NCI-H460 (cell line): ENCODE measurements at places on chromosomes 7 and 10. TPM values are rescaled to one million over a fixed set of nuclear protein-coding genes. Genes with fewer than 3 reads are reported as not detected.

The VAX1 gene
- total RNA-seq = 0.25 and 0.40 TPM in 2 replicates

The FOXI2 gene
- total RNA-seq = not detected in 2 replicates

The ELFN1 gene
- 1.3 and 1.8 TPM in 2 replicates for total RNA-seq

The SFTPA2 gene
- not detected in 2 replicates for total RNA-seq

The GPR146 gene
- total RNA-seq = 0.72 and 1.2 TPM in 2 replicates

The SPDYE16 gene
- not detected in 2 replicates for total RNA-seq

The OPN1SW gene
- not detected in 2 replicates for total RNA-seq

The MALSU1 gene
- total RNA-seq = 100 and 108 TPM in 2 replicates

The FFAR4 gene
- total RNA-seq = not detected in 2 replicates

GRCh38 chr7:82410461-82410860 lies 33.1 kb downstream of the CACNA2D1 start:
- no peak for DNase-seq

DNA sequence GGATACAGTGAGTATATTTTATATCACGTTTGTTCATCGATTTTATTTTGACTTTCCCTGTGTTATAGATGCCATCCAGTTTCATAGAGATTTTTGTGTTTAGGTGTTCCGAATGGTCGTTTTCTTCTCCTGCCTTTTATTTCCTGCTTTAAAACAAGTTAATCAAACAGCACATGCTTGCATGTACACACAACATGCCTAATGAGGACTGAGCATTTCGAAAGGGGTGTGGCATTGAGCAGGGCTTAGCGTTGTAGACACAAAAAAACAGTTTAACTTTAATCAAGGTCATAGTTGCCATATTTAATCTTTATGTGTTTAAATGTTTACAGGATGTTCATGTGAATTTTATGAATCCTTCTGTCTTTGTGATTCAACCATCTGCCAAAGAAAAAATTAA lies 430.5 kb upstream of the GALNT17 start:
- DNase-seq = no peak

DNA sequence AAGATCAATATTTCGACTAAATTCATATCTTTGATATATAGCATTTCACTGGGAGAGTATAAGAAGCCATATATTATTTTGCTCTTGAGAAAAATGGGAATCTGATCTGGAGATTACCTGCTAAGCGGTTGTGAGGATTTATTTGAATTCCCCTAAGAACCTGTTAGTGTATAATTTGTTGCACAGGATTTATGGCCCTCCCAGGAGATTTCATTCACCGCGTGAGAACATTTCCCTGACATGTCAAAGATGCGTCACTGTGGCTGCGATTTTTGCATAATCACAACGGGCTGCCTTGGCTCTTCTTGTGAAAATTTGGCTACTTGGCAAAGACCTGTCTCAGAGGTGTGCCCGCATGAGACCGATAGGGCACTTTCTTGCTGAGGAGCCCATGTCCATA lies 184.7 kb upstream of the PFKP start:
- DNase-seq = no peak

DNA sequence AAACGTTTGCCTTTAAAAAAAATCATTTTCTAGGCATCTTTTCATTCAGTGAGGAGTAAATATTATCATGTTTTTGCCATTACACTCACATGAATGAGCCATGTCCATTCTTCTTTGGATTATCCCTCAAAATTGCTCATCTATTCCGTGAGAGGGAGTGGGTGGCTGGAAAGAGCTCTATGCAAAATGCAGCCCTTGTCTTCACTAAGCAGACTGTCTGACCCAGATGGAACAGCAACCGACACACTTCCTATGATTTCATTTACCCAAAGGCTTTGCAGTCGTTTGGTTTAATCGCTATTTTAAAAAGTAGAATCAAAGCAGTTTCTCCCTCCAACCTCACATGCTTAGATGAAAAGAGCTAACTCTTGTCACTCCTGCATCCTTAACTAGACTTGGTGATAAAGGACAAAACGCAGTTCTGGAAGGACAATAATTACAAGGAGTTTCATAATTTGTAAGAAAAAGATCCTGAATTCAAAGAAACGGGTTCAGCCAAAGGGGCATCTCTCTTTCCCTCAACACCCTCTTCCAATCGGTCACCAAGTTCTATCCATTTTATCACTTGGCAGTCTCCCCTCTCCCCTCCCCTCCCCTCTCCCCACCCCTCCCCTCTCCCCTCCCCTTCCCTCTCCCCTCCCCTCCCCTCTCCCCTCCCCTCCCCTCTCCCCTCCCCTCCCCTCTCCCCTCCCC lies 198.1 kb upstream of the STK17A start:
- no peak for DNase-seq

DNA sequence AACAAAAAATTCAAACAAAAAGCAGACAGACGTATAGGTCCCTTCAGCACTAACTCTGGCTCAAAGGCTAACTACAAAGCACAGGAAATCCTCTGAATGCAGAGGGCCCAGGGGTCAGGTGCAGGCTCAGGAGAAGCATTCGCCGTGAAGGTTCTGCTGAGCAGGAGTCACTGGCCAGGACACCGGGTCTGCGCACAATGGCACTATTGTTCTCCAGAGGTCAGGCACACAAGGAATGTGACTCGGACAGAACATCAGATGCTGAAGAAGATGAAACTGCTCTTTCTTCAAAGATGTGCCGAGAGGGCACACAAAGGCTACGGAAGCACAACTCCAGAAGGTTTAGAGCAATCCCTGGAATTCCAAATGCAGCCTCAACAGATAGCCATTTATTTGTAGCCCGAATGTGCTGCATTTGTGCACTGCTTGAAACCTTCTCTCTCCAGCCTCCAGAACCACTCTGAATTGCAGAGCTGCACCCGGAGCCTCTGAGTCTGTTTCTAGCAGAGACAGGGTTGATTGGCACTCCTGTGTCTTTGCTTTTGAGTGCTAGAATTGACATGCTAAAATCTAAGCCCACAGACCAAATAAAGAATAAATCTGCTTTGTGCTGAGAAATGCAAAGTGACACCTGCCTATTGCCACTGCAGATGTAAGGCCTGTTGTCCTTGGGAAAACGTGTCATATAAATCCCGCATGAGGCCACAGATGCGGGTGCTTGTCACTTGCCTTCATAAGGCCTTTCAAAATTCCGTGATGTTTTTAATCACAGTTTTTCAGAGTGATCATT lies 85.4 kb upstream of the AFAP1L2 start:
- DNase-seq = no peak

DNA sequence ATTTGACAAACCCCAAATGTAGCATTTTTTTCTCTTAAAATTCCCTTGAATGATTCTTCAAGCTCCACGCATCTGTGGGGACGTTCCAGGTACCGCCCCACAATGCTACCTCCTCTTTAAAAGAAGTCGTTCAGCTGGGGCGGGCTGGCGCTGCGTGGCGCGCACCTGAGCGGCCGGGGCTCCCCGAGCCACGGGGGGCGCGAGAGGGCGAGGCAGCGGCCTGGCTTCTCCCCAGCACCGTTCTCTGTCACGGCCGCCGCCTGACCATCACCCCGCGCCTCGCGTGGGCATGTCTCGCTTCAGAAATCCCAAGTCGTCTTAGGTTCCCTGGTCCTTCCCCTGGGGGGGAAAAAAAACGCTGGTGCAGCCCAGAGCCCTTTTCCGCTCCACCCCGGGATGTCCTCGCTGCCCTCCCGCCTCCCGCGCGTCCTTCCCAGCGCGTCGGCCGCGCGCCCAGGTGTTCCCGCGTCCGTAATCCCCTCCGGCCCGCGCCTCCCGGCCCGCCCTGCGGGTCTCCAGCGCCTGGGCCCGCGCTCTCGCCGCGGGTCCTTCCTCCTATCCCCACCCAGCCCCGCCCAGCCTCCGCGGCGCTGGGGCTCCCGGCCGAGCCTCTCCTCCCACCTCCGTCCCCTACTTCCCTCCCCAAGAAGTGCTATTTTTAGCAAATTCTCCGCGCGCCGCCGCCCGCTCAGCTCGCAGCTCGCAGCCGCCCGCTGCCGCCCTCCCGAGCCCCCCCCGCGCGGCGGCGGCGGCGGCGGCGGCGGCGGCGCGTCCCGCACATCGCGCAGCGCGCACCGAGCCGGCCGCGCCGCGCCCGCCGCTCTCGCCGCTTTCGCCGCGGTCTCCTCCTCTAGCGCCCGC lies 58.7 kb upstream of the PRPS1L1 start:
- no peak for DNase-seq

DNA sequence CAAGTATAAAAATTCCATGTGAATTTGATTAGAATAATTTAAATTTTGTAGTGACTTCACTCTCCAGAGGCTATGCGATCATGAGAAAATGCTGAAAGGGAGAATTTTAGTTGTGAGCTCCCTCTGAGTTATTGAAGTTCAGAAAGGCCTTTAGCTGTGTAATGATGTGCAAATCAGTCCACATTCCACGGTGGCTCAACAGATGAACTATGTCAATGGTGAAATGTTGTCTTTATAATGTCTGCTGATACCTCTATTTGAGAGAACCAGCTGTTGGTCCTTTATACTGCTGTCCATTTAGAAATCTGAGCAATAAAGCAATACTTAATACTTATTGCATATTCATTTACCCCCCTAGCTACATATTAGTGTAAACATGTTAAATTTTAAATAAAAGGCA lies 7.1 kb upstream of the ITGB8 start:
- no peak for DNase-seq

DNA sequence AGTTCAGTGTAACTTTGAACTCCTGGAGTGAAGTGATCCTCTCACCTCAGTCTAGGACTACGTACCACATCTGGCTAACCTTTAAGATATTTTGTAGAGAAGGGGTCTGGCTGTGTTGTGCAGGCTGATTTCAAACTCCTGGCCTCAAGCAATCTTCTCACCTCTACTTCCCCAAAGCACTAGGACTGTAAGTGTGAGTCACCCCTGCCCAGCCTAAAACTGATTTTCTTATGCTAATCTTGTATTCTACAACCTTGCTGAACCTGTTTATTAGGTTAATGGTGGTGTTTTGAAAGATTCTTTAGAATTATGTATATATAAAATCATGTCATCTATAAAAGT lies 58.0 kb downstream of the LCOR start:
- no peak for DNase-seq

DNA sequence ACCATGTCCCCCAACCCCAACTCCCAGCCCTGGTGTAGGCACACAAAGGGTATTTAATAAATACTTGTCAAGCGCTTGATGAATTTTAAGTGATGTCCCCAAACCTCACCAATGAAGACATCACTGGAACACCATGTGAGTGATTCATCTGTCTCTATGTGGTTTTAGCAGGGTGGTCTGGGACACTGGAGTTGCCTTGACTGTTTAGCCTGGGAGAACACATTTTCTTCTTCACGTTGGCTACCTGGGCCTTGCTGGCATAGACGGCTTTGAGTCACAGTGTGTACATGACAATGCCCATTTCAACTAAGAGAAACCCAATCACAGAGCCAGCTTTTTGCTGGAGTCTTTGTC lies 24.8 kb upstream of the SHH start:
- no peak for DNase-seq

GRCh38 chr10:119535837-119536507 lies 6.5 kb downstream of the RGS10 start:
- no peak for DNase-seq

DNA sequence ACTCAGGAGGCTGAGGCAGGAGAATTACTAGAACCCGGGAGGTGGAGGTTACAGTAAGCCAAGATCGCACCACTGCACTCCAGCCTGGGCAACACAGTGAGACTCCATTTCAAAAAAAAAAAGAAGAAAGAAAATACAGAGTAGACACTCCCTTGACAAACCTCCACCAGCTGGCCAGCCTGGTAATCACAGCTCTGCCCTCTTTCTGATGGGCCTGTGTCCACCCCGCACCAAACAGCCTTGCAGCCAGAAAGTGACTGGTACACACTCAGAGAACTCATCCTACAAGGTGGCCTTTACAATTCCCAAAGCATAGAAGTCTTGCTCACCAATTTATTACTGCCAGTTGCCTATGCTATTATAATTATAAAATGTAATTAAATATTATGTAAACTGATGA lies 66.6 kb downstream of the COBL start:
- DNase-seq = no peak

DNA sequence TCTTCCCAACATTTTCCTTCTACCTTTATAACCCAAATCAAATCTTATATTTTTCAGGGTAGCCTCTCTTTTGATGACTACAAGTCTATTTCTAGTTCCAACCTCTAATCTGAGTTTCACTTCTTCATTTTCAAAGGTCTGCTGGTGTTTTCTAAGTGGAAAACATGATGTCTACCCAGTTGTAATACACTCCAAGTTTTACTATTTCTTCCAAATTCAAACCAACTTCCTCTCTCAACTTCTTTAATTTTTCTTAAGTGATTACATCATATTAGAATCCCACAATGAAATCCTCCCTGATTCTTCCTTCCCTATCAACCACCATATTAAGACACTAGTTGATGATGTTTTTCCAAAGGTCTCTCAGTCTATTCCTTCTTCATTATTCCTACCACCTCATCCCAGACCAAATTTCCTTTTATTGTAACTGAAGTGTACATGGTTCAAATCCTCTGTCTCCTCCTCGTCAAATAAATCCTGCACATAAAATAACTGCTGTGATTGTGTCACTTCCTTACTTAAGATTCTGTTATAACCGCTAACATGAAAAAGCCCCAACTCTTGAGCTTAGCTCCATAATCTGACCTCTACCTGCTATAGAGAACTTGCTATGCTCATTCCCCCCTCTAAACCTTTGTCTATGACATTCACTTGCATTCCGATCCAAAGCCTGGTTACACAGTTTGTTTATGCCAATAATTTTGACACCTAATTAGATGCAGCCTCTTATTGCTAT lies 12.7 kb downstream of the TAS2R38 start:
- no peak for DNase-seq

DNA sequence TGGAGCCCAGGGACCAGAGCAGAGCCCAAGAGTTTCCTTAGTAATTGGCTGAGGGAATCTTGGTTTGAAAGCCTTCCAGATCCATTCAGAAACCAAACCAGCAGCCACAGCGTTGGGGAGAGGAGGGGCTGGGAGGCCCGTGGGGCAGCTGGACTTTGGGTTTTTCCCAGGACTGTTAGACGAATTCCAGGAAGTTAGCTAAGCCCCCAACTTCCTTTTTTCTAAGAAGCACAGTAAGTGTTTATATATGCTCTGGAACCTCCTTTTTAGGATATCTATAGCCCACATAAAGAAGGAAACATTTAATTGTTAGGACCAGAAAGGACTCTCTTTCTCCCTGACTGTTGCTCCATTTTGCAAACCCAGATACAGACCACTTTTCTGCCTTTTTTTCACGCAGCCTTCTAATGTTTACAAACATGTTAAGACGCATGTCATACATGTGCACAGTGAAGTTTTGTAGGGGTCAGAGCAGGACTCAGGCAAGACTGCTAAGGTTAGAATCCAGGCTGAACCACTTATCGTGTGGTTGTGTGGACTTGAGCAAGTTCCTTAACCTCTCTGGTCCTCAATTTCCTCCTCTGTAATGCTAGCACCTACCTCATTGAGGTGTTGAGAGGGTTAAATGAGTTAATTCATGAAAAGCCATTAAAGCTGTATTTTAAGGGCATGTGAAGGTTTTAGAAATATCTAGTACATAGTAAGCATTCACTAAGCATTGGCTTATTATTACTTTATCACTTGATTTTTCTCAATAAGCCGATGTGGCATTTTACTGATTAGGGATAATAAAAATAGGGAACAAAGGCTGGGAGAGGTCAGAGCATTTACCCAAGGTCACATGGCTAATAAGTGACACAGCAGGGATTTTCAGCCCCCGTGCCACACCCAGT lies 42.4 kb downstream of the TBATA start:
- DNase-seq = no peak

GRCh38 chr10:36493516-36493880 lies 631.9 kb upstream of the ANKRD30A start:
- no peak for DNase-seq
